CD8-positive, alpha-beta memory T cell (primary cell): ENCODE measurements at places on chromosomes 1 and 21.
A peak's percentile ranks its signal among the peaks of the same experiment; 100 is the strongest.

DNA sequence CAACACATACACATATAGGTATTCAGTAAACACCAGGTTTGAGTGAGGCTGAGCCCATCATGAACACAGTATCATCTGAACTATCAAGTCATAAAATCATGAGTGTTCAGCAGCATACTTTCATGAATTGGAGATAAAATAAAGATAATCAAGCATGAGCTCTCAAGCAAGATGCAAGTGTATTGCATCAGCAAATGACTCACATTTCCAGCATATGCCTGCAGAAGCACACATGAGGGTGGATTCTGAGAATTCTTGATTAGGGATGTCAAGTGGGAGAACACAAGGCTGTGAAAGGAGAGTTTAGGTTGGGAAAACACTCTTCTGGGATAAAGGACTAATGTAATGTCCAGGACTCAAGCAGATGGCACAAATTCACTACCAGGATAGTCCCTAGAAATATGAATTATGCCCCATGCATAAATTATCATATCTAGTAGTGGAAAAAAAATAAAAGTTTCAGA is 299.2 kb downstream of the SRGAP2C start:
- no peak for DNase-seq

GRCh38 chr1:30905916-30906620 is 2.5 kb downstream of the SDC3 start:
- DNase-seq, result no peak

- no peak for DNase-seq
Measured at GRCh38 chr1:89285745-89286380, 13.2 kb upstream of the GBP5 start.

DNA sequence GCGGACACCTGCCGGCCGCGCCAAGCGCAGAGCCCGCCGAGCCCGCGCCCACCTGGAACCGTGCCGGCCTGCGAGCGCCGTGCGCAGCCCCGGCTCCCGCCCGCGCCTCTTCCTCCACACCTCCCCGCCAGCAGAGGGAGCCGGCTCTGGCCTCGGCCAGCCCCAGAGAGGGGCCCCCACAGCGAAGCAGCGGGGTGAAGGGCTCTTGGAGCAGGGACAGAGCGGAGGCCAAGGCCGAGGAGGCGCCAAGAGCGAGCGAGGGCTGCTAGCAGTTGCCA is 50.1 kb upstream of the KRTAP19-8 start:
- DNase-seq, result no peak

DNA sequence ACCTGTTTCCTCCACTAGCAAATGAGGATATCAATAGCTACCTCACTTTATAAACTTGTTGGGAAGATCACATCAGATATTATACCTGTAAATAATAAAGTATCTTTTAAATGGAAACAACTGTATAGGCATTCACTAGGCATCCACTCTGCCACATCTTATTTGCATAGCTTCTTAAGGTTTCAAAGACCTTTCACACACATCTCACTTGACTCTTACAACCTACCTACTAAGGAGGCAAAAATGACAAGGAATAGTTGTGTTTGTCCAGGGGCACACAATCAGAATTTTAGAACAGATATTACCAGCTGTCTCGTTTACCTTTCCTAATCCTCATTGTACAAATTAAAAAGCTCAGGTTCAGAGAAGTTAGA is 51.5 kb downstream of the VANGL2 start:
- no peak for DNase-seq

- peak; percentile 34 for DNase-seq
Measured at GRCh38 chr1:151612501-151613281, 841 bp downstream of the SNX27 start.

DNA sequence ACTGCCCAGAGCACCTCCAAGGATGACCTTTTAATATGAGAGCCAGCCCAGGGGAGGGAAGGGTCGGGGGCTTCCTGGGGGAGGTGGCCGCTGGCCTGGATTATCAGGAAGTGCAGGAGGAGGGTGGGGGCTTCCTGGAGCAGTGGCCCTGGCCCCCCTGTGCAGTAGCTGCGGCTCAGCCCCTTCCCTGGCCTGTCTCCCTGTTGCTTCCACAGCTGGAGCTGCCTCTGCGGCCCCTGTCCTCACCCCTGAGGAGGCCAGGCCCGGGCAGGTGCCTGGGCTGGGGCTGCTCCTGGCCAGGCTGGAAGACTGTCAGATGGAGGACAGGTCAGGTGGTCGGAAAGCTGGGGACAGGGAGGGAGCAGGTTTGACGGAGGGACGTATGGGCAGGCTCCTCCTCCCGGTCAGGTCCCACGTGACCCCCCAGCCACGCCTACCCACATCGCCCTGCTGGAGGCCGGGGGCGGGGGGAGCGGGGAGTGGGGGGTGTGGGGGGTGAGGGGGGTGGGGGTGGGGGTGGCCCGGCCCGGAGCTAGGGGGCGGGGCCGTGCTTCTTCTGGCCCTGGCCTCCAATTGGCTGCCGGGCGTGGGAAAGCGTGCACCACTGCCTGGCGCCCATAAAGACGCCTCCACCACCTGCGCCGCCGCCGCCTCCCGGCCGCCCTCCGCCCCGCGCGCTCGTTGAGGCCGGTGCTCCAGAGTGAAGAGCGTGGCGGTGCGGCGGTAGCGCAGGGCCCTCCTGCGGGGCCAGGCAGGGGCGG is 10.2 kb upstream of the TNFRSF14 start:
- peak; percentile 88 for DNase-seq
